ENCODE measurements at places on chromosomes 2 and 18.

DNA sequence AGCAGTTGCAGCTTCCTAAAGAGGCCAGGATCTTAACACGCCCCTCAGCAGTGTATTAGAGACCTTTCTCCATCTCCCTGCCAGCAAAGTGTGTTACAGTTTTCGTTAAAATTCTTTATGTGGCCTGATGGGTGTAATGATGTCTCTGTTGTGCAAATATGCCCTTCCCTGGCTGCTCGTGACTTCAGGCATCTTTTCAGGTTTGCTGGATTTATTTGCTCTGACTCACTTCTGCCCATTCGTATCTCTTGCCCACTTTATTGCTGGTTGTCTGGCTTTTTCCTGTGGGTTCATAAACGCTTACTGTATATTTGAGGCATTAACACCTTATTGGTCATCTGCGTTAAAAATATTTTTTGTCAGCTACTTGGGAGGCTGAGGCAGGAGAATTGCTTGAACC is 134.5 kb downstream of the ASB1 start:
- no peak for DNase-seq

- no peak for DNase-seq
Measured at GRCh38 chr18:41875094-41875780, 79.8 kb upstream of the PIK3C3 start.

DNA sequence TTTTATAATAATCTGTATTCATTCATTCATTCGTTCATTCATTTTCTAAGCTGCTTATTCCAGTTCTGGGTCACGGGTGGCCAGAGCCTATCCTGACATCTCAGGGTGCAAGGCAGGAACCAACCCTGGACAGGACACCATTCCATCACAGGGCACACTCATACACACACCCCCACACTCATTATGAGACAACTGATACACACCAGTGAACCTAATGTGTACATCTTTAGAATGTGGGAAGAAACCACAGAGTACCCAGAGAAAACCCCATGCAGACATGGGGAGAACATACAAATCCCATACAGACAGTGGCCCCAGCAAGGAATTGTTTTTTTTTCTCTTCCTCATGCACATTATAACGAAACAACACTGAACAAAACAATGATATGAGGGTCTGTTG is 54.7 kb downstream of the RTN4 start:
- no peak for DNase-seq

DNA sequence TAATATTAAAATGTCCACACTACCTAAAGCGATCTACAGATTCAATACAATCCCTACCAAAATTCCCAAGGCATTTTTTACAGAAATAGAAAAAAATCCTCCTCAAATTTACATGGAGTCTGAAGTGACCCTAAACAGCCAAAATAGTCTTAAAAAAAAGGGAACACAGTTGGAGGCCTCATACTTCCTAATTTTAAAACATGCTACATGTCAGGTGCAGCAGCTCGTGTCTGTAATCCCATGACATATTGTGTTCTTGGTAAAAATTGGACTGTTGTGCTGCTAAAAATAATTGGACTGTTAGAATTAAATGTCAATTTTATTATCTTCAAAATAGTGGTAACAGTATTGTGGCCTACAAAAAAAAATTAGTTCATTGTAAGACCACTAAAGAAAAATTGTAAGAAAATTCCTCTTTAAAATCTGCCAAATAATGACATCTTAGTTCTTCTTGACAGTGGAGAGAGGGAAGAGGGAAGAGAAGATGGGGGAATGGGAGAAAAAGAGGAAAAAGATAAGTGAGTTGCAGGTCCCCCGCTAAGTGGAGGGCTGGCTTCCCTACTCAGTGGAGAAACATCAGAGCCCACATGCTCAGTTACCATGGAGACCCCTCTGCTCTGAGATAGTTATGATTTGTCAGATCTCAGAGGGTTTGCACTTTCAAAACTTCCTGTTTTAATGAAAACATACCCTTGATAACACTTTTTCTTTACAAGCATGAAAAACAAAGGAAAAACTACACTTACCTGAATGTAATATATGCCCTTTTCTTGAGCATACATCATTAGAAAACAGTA is 46.5 kb downstream of the UNC50 start:
- no peak for DNase-seq

GRCh38 chr18:37529863-37530262 is 35.7 kb downstream of the CELF4 start:
- DNase-seq = no peak

- DNase-seq = no peak
Measured at GRCh38 chr2:237403024-237403882, 10.7 kb downstream of the COL6A3 start.

GRCh38 chr2:205868053-205868452 is 185.8 kb downstream of the NRP2 start:
- DNase-seq = no peak

GRCh38 chr2:222294996-222295367 is 3.8 kb downstream of the PAX3 start:
- DNase-seq = no peak

DNA sequence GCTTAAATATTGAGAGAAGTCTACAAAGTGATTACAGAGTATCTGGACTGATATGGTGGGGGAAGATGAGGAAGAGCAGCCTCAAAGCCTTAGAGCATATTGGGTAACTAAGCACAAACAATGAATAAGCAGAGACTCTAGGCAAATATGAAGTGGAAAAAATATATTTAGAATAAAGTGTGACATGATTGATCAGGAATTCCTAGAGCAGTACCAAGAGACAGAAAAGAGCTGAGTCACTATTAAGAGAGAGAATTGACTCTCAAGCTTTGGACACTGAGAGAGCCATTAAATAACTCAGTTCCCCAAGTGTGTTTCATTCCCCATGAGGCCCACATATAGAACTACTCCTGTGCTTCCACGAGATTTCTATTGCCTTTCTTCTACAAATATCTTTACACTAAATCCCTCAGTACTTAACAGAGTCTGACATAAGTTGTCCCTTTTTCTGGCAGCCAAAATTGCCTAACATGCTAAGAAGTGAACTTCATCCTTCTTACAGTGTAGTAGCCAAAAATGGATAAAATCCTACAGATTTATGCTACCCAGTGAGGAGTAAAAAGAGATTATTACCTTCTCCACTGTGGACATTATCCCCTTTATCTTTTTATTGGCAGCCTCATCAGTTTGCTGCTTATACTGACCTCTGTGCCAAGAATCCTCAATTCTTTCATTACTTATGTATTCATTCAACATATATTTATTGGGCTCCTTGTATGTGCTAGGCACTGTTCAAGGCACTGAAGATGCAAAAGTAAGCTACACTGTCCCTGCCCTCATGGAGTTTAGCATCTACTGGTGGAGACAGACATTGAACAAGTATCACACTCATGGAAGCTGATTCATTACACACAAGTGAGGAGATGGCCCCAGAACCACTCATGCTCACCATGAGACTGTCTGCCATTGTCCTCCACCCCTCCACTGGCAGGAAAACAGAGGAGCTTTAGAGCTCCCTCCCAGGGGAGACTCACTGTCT is 45.4 kb downstream of the SLC40A1 start:
- DNase-seq = no peak
